Fibroblast of mammary gland (primary cell): ENCODE measurements at places on chromosomes 5 and 9.
A peak's percentile ranks its signal among the peaks of the same experiment; 100 is the strongest.

GRCh38 chr9:93116072-93116961 lies 17.7 kb downstream of the NINJ1 start:
- peak; percentile 85 for DNase-seq

DNA sequence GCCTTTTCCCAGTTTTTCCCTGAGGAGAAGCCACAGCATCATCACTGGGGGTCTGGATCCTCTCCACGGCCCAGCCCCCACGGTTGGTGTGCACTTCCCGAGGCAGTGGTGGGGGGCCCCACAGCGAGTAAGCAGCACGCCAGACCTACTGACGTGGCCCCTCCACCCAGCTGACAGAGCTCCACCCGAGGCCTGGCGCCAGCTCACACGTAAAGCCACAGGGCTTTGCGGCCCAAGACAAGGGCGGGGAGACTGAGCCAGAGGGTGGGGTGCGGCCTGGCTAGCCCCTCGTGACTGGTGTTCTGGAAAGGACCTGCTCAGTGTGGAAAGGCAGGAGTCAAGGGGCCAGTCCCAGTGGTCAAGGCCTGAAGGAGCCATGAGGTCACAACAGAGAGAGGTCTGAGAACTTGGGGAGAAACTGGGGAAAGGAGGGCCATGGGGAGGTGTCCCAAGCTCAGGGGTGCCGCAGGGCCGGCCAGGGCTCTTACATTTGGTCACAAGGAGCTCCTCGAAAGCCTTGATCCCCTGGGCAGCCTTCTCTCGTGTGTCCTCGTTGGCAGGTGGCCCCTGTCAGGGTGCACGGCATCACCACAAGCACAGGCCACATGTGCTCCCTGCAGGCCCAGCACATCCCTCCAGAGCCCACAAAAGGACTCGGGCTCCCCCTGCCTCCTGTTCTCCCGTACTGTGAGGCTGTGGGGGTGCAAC lies 5.5 kb downstream of the SNAPC4 start:
- DNase-seq, result no peak

- no peak for DNase-seq
Observed at GRCh38 chr9:87255431-87256155, 242.1 kb upstream of the DAPK1 start.

DNA sequence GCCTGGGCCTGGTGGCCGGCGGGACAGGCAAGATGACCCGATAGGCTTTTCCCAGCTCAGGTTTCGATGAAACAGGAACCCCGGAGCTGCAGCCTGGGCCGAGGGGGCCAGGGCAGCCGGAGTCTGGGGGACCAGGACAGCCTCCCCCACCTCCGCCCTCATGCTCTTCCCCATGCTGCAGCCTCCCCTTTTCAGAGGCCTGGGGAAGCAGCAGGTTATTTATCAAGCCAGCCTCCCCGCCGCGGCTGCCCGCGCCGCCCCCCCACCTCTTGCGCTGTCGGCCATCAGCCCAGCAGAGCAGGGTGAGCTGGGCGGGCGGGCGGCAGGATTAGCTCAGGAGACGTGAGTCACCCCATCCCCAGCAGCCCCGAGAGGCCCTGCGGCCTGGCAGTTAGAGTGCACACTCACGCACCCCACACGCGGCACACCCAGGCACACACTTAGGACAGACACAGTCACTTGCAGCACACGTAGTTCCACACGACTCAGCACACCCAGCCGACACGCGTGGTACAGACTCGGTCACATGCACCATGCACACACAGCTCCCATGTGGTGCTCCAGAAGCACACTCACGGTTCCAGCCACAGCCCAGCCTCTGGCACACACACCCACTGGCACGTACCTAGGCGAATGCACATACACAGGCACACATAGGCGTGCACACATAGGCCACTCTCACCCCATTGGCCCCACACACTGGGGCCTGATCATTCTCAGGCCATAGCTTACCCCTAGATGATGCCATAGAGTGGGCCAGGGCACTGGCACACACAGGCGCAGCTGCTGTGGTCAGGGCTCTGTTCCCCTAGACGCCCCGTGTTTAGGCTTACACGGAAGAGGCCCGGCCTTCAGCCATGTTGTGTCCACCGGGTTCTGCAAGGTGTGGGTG lies 13.0 kb downstream of the CXXC5 start:
- DNase-seq, result peak; percentile 96

DNA sequence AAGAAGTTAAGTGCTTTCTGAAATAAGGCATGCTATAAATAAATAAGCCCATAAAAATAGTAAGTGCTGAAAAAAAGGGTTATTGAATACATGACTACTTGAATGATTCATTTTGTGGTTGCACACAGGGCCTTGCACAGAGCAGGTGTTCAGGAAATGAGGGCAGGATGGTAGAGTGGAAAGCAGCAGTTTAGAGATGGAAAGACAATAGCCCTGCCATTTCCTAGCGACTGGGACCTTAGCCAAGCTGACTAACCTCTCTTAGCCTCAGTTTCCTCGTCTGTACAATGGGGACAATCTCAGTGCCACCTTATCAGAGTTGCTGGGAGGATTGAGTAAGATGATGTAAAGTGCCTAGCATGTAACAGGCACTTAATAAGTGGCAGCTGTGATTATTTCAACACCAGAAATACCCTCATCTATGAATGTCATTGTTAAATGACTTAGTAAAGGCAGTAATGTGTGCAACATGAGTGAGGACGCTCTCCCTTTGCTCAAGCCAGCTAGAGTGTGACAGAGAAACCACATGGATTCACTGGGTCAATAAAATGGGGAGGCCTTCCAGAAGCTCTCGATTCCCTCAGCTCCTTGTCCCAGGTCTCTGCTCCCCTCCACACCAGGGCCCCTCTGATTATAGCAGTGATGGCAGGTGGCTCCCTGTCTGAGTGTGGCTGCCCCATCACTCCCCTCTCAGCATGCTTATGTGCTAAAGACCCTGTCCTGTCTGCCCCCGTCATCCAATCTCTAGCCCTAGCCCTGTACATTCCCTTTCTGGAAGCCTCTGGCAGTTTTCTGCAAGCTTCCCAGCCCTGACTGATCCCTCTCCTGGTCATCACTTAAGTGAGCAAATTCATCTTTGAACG lies 16.0 kb upstream of the PHF19 start:
- DNase-seq, result peak; percentile 87

DNA sequence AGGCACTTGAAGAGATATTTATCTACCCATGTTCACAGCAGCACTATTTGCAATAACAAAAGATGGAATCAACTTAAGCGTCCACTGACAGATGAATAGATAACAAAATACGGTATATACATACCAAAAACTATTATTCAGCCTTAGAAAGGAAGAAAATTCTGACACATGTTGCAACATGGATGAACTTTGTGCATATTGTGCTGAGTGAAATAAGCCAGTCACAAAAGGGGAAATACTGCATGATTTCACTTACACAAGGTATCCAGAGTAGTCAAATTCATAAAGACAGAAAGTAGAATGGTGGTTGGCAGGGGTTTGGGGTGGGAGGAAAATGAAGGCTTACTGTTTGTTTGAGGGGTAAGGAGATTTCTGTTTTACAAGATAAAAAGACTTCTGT lies 66.0 kb downstream of the FBN2 start:
- no peak for DNase-seq

- DNase-seq, result no peak
Observed at GRCh38 chr5:175750511-175750931, 92.7 kb downstream of the HRH2 start.

DNA sequence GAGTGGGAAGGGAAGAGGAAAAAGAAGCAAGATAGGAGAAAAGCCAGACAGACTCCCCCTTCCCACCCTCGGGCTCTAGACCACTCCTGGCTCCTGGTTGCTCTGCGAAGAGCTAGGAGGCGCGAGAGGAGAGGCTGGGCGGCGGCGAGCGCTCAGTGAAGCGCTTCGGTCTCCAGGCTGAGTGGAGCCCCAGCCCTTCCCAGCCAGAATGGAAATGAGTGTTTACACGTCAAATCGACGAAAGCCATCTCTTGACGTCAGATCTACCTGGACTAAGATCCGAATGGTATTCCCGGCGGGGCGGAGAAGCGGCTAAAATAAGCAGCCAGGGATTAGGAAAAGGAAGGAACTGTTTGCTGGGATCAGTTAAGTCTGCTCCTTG lies at the start of gene PCSK1:
PCSK1 (minus strand) TSS at position 183 of the 382 bp plus-strand sequence. CDS start 206 bp downstream, outside the sequence.
- DNase-seq, result peak; percentile 21

GRCh38 chr9:114743446-114743845 lies 61.5 kb upstream of the TEX48 start:
- no peak for DNase-seq

GRCh38 chr5:122054266-122054665 lies 23.8 kb downstream of the LOX start:
- no peak for DNase-seq

DNA sequence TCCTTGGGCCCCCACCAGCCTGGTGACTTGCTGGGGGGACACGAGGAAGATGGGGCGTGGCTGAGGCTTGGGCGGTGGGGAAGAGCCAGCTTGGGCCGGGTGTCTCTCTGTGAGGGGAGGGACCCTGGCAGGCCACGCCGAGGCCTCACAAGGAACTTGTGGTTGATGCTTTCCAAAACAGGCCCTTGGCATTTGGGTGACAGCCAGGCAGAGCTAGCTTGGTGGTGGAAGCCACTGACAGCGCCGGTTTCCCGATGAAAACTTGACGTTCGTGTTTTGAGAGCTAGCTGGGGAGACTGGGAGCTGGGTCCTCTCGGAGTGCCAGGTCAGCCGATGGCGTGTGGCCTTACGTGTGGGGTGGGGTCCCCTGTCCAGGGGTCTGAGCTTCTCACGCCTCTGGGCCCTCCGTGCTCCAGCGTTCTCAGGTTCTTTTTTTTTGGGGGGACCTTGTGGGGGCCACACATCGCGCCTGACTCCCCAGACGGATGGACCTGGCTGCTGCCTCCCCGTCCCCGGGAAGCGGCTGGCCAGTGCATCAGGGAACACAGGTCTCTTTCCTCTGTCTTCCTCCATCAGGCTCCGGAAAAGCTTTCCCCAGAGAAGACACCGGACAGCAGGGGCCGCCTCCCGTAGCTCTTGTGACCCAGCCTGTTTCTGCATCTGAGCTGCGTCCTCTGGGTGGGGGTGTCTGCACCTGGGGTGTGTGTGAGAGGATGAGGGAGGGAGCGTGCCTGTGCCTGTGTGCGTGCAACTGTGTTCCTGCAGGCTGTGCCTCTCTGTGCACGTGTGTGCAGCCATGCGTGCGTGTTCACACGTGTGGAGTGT lies 129.3 kb upstream of the LPCAT1 start:
- no peak for DNase-seq

DNA sequence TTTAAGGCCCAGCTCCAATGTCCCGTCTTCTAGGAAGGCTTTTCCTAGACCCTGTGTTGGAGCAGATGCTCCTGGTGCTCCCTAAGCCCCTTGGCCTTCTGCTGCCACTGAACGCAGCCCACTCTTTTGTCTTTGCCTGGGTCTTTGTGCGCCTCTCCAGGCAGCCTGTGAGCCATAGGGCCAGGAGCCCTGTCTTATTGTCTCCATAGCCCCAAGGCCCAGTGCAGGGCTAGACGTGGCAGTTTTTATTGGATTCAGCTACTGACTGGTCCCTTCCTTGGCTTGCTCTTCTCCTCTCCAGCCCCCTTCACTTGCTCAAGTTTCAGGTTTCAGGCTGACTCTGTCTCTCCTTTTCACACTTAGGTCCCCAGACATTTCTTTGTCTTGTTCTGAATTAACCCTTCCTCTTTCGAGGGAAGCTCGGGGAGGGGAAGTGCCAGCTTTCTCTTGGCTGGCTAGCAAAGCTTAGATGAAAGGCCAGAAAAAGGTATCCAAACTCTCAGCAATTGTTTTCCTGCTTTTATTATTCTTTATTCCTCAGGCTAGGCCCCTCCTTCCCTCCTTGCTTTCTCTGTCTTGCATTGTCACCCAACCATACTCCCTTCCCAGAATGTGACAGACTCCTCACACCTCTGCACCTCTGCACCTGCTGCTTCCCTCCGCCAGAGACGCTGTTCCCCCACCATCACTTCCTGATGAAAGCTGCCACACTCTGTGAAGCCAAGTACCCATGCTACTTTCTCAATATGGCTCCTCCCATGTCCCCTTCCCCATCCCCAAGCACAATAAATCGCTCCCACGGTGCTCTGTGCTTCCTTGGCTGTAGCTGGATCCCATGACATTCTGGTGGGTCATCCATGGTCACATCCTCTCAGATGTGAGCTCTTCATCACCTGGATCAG lies 101.6 kb upstream of the CPEB4 start:
- no peak for DNase-seq

GRCh38 chr5:55763746-55764420 lies 26.0 kb downstream of the DDX4 start:
- no peak for DNase-seq

DNA sequence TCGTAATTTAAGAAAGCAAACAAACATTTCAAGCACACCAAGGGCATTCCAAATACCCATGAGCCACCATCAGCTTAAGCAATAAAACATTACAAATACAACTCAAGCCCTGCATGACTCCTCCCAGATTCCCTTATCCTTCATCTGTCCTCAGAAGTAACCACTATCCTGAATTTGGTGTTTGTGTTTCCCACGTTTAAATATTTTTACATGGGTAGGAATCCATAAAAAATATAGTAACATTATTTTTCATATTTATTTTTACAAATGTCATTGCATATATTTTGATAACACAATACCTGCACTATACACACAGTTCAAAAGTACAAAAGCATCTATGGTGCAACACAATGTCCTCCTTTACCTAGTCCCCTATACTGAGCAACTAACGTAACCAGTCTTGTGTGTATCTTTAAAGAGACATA lies 6.4 kb downstream of the PRKAA1 start:
- DNase-seq, result peak; percentile 43

GRCh38 chr9:85402551-85402950 lies 339.2 kb downstream of the AGTPBP1 start:
- no peak for DNase-seq

DNA sequence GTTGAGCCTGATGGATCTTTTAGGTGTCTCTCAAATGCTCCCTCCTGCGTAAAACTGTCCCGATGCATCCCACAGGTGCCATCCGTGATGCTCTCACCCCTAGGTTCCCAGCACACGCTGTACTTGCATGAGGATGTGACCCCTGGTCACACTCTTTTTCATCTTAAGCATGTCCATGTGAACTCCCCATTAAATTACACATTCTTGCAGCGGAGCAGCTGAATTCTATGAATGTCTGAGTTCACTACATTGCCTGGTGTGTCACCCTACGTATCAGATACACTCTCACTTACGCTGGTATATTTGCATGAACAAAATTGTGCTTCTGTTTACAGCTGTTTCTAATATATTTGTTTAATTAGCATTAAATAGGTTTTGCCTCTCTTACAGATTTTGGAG lies 105.3 kb upstream of the RETREG1 start:
- no peak for DNase-seq

DNA sequence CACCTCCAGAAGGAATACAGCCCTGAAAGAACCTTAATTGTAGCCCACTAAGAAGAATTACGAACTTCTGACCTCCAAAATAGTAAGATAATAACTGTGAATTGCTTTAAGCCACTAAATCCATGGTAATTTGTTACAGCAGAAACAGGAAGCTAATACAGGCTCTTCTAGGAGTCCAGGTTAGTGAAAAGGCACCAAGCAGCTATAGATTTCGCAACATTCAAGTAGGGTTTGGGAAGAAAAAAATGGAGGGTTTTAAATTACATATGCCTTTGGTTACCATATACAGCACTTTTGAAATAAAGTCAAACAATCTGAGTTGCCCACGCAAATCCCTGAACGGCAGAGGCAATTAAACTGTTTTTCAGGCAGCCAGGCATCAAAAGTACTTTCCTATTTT lies 1.7 kb upstream of the ACTL7A start:
- DNase-seq, result peak; percentile 8

- DNase-seq, result no peak
Observed at GRCh38 chr5:154916874-154917273, 21.1 kb downstream of the GEMIN5 start.
